ENCODE measurements at places on chromosomes 2 and 18.

DNA sequence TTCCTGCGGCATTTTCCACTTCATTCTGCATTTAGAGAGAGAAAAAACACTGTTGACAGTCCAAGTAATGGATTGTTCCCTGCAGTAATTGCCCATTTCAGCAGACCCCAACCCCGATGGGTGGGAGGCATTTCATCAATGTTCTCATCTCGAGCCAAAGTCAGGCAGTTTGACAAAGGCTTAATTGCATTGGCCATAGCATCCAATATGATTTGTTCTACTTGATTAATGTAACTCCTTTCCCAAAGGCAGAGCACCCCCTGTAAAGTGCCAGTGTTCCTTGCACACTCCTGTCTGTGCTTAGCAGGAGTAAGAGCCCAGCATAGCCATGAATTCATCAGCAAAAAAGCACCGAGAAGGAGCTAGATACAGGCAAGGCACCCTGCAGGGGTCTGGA, 174.4 kb downstream of the SEPTIN10 start:
- DNase-seq: no peak

DNA sequence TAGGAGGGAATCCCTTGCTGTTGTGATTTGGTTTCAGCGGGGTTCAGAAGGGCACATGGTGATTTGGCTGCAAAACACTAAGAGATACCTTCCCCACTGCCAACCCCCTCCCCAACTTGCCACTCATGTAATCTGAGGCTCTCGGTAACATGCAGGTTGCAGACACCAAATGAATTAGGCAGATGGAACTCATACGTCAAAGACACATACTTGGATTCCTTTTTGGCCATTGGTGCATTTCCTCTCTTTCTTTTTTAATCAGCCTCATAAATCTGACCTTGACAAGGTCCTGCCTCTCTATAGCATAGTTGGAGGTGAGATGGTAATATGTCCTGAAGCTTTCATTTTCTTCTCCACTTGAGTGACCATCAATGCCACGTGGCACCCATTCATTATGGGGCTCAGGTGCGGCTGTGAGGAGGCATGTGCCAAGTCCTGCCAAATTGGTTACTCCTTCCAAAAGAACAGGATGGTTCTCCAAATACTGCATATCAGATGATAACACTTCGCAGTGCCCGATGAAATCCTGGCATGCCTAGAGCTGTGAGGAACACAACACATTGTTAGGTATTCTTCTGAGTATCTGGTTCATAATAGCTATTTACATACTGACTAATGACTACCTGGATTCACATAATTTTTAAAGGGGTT, 8.3 kb upstream of the TMEM178A start:
- no peak for DNase-seq

DNA sequence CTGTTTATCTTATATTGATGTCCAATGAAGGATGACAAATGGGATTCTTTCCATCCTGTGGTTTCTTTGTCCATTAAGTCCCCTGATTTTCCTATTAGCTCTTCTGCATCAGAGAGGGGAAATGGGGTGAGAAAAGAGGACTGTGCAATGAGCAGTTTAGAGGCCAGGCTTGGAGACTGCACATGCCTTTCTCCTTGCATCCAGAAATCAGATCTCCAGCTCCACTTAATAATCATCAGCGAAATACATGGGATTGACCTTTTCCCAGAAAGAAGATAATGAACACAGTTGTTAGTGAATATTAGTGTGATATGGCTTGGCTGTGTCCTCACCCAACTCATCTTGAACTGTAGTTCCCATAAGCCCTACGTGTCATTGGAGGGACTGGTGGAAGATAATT, 697.4 kb downstream of the CBLN2 start:
- DNase-seq: no peak

DNA sequence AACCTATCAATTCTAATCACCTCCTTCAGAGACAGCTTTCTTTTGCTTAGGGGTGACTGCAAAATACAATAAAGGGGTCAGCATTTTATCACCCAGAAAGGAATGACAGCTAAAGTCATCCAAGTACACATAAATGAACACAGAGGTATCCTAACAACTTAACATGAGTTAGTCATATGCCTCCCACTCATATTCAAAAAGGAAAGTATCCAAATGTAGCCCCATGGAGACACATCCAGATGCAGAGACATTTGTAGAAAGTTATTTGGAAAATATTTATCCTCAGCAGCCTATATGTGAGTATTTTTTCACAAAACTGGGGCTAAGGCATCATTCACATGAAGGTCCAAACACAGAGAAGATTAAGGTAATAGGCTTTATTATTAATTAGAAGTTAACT, 1579.7 kb upstream of the SLC39A10 start:
- no peak for DNase-seq

GRCh38 chr18:55781481-55781957, 193.5 kb upstream of the TCF4 start:
- peak; percentile 52 for DNase-seq
